ENCODE measurements at places on chromosomes 12 and 14.

- DNase-seq, result no peak
Measured at GRCh38 chr12:132108211-132108832, 35.8 kb downstream of the DDX51 start.

DNA sequence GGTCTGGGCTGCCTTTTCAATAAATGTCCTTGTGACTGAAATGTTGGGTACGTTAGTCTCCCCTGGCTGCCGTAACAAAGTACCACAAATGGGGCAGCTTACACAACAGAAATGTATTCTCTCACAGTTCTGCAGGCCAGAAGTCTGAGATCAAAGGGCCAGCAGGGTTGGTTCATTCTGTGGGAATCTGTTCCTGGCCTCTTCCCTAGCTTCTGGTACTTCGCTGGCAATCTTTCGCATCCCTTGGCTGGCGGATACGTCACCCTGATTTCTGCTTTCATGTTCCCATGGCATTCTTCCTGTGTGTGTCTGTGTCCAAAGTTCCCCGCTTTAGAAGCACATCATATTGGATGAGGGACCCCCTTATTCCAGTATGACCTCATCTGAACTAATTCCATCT, 95.8 kb upstream of the NCOR2 start:
- no peak for DNase-seq

DNA sequence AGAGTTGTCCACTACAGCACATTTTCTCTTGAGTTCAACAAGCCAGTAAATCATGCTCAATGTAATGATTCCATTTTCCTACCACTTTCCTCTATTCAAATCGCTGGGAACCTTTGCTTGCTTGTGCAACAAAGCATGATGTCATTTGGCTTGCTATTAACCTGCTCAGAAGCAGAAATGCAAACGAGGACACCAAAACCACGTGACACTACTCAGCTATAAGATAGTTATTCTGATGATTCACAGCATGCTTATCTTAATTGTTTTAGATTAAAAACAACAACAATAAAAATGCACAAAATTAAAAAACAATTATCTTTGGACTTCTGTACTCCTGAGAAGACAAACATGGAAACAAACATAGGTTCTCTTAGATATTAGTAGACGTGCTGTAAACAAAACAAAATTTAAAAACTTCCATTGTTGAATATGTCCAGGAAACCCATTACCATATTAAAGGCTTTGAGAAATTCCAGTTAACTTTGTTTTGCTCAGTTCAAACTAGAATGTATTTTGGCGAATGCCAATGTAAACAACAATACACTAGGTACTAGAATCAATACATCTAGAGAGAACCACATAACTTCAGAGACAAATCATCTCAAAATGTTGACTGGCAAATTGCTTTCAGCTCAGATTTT, 77.5 kb upstream of the KRAS start:
- DNase-seq, result no peak

GRCh38 chr12:45243963-45244362, 28.1 kb downstream of the ANO6 start:
- no peak for DNase-seq

GRCh38 chr12:77189901-77190416, 124.6 kb upstream of the E2F7 start:
- DNase-seq, result no peak

Measured in putamen (tissue), 1 donor.